Cardiac septum (tissue), 1 donor: ENCODE measurements at places on chromosomes 11 and 22. TPM values are rescaled to one million over a fixed set of nuclear protein-coding genes. Genes with fewer than 3 reads are reported as not detected.

Gene TNNI2
- total RNA-seq, result 0.78 TPM

Gene MS4A6A
- 22.2 TPM for total RNA-seq

- no peak for DNase-seq
Observed at GRCh38 chr22:41028841-41029240, 63.6 kb upstream of the EP300 start.

DNA sequence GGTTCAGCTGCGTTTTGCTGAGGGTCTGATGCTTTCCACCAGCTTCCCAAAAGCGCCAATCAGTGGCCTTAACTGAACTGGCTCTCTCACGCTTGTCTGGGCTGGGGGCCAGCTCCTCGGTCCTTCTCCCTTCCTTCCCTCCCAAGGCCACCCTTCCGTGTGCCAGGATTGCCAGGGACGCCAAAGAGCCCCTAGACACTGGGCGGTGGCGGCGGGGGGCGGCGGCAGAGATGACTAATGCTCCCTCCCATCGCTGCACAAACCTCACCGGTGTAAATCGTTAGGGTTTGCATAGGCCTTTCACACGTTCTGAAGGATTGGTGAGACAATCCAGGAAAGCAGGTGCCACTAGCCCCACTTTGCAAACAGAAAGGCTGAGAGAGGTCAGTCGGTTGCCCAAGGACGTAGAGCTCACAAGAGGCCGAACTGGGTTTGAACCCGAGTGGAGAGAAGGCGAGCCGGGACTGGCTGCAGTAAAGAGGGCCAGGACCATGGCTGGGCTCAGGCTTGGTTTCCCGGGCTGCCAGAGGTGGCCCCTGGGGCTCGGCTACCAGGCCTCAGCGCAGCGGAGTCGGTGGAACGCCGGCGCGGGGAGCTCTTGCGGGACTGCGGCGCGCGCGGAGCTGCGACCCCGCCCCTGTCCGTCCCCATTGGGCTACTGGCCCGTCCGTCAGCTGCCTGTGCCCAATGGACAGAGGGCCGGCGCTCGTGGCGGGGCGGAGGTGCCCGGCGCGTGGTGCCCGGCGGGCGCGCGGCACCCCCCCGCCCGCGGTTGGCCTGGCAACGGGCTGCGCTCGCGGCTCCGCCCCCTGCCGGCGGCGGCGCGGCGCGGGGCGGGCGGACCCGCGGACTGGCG lies 589 bp upstream of the GNAZ start:
- DNase-seq, result peak; percentile 94

GRCh38 chr11:7858006-7858405 lies 61.3 kb upstream of the OR5P2 start:
- no peak for DNase-seq

DNA sequence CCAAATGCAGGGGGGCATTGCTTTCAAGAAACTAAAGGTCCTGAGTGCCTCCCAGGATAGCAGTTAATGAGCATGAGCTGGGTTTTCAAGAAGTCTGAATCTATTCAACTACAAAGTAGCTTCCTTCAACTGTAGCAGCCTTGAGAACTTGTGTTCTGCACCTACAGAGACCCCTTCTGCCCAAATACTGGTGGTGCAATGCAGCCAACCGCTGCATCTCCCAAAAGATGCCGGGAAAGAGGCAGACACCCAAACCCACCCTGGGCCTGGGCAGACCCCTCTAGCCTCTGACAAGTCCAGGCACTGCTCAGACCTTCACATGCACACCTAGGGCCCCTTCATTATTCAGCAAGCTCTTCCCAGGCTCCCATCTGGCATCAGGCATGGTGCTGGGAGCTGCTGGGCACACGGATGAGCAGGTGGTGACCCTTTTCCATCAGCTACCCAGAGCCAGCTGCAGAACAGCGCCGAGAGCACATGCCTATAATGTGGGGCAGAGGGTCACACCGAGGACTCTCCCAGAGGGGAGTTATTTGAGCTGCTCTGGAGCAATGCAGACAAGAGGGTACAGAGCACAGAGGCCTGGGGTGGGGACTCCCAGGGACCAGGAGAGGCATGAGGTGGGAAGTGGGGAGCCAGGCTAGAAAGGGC lies 44.9 kb upstream of the ETS1 start:
- no peak for DNase-seq

GRCh38 chr11:69079661-69080256 lies 31.0 kb downstream of the TPCN2 start:
- DNase-seq, result no peak

GRCh38 chr22:40187389-40187788 lies 9.7 kb downstream of the TNRC6B start:
- no peak for DNase-seq

- no peak for DNase-seq
Observed at GRCh38 chr11:66987924-66988637, 13.0 kb downstream of the C11orf86 start.
